ENCODE measurements at places on chromosomes 2 and 18.

- peak; percentile 96 for DNase-seq
Measured at GRCh38 chr2:171416009-171416926, 17.5 kb downstream of the METTL8 start.

- no peak for DNase-seq
Measured at GRCh38 chr2:217980591-217980990, 22.2 kb downstream of the TNS1 start.

GRCh38 chr2:10940596-10940995, 28.9 kb downstream of the KCNF1 start:
- DNase-seq: no peak

DNA sequence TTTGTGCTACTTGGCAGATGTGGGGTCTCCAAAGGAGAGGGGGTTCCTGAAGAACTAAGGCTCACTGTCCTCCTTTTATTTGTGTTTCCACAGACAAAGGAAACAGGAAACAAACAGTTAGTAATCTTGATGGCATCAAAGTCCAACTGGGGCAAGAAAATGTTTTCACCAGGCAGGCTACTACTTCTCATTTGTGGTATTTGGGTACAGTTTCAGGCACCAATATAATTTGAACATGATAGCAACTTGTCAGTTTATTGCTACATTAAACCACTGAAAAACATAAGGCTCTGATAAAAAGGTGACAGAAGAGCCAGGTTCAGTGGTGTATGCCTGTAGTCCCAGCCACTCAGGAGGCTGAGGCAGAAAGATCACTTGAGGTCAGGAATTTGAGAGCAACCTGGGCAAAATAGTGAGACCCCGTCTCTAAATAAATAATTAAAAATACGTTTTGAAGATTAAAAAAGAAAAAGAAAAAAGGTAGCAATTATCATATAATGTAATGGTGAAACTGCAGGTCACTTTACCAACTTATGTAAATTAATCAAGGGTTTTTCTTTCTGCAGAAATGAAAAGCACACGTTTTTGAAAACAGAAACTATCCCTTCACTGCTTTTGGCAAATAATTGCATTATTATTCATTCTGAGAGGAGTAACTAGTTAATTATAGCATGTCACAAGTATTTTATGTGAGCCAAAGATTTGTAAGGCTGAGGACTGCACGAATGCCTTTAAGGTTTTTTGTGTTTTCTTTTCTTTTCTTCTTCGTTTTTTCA, 157.5 kb upstream of the CAVIN2 start:
- DNase-seq: no peak

DNA sequence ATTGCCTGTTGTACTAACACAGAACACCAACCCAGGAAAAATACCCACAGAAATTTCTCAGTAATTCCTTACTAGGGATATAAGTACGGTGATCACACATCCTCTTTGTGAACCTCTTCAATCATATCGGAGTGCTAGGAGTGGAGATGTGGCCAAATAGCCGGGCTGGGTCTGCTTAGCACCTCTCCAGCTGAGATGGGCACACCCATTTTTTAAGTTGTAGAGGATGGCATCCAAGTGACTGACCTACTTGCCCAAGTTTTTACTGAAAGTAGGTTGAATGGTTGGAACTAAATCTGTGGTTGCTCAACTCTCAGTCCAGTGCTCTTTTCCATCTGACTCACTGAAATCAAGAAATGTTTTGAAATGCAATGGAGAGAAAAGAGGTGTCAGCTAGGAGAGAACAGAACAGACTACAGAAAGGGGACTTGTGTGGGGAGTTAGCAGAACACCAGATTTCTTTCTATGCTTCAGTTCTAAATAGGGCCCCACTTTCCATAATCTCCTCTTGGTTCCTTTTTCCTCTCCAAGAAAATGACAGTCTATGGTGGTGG, 68.7 kb upstream of the FSHR start:
- no peak for DNase-seq

GRCh38 chr2:106869512-106870275, 16.3 kb downstream of the ST6GAL2 start:
- no peak for DNase-seq

GRCh38 chr18:78526923-78527711, 452.5 kb upstream of the SALL3 start:
- no peak for DNase-seq

GRCh38 chr2:131044075-131044756, 49.0 kb downstream of the FAM168B start:
- DNase-seq: no peak

DNA sequence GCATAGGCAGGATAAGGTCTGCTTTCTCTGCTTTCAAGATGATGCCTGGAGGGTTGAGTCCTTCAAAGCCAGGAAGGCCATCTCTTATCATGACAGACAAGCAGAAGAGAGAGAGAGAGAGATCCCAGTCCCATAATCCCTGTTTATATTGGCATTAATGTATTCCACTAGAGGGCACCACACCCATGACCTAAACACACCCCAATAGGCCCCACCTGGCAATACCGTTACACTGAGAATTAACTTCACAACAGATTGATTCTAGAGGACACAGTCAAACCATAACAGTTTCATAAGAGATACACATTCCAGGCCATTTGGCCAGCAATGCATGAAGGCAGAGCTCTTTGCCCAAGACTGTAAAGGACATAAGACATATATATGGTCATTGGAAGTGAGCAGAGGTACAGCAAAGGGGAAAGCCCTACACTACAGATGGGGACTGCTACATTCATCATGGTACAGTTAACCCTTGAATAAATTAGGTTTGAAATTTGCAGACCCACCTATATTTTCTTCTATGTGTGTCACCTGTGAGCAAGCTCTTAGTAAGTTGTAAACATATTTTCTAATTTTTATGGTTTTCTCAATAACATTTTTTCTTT, 1516.1 kb downstream of the RPIA start:
- no peak for DNase-seq

GRCh38 chr2:157441072-157441454, 2.8 kb downstream of the CYTIP start:
- DNase-seq: peak; percentile 62

DNA sequence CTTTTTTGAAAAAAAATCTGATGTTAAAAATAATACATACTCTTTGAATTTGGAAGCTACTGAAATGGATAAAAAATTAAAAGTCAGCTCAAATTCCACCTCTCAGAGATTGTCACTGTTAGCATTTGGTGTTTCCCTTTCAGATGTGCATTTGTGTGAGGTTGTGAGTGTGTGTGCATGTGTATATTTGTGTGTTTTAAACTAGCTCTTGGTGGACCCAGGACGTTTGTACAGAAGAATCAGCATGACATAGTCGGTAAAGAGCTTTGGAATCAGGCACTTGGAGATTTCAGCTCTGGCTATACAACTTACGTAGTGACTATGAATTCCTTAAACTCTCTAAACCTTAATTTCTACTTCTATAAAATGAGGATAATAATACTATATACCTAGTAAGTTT, 14.5 kb downstream of the SPATS2L start:
- DNase-seq: no peak

DNA sequence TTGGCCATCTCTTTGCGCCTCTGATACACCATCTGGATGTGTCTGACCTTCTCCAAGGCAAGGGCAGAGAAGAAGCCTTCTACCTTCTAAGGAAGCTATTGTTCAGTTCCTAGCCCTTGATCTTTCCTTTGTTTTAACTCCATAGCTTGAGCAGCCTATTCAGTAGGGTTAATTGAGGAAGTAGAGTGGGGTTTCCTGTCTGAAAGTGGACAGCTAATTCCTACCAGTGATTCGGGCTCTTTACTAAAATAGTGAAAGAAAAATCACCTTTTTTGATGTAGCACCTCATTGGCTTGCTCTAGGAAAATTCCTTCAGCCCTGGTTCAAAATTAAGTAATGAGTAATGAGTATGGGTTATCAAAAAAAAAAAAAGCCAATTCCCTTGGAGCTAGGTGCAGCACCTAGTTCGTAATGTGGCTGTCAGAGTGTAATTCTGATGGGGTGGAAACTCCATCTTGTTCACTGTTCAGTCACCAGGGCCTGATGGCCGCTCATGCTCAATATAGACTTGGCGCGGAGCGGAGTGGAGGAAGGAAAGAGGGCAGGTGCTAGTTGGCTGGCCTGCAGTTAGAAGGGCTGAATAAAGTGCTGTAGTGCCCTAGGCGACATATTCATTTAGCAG, 2.9 kb upstream of the MGAT5 start:
- no peak for DNase-seq

DNA sequence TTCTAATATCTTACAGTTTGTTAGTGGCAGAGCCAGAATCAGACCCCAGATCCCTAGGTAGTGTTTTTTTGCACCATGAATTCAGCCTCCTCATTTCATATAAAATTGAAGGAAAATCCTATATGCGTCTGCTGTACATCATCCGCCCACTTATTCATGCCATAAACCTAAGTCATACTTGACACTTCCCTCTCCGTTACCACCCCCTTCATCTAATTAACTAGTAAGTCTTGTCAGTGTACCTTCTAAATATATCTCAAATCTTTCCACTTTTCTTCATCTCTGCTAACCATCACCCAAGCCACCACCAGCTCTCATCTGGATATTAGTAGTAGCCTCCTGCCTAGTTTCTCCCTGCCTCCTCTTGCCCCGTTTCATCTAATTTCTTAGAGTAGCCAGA, 248.7 kb upstream of the SIX3 start:
- no peak for DNase-seq

DNA sequence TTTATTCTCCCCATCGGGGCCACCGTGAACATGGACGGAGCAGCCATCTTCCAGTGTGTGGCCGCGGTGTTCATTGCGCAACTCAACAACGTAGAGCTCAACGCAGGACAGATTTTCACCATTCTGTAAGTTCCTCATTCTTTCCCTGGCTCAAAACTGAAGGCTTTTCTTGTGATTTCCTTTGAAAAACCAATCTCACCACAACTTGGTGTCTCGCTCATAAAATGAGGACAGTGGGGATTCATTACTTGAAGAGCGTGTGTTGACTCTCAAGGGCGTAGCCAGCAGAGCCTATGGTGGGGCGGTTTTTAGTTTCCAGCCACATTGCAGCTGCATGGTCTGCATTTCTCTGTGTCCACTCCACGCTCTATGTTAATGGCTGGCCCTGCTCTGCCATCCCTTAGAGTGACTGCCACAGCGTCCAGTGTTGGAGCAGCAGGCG, 29.0 kb downstream of the SLC1A4 start:
- DNase-seq: no peak

- no peak for DNase-seq
Measured at GRCh38 chr2:174312581-174313234, 22.0 kb upstream of the SP9 start.

DNA sequence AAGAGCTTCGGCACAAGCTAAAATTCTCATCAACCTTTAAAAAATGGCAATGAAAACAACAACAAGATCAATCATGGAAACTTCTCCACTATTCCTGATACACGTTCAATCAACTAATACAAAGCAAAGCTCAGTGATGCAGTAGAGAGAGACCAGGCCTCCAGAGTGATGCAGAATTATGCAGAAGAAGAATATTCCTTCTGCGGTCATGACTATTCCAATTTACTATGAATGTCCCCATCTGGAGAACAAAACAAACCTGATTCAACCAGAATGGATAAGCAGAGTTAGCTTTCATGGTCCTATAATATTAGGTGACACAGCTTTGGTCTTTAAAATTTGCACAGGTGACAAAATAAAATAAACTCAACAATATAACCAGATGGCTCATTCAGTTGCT, 12.5 kb upstream of the MBOAT2 start:
- DNase-seq: no peak

DNA sequence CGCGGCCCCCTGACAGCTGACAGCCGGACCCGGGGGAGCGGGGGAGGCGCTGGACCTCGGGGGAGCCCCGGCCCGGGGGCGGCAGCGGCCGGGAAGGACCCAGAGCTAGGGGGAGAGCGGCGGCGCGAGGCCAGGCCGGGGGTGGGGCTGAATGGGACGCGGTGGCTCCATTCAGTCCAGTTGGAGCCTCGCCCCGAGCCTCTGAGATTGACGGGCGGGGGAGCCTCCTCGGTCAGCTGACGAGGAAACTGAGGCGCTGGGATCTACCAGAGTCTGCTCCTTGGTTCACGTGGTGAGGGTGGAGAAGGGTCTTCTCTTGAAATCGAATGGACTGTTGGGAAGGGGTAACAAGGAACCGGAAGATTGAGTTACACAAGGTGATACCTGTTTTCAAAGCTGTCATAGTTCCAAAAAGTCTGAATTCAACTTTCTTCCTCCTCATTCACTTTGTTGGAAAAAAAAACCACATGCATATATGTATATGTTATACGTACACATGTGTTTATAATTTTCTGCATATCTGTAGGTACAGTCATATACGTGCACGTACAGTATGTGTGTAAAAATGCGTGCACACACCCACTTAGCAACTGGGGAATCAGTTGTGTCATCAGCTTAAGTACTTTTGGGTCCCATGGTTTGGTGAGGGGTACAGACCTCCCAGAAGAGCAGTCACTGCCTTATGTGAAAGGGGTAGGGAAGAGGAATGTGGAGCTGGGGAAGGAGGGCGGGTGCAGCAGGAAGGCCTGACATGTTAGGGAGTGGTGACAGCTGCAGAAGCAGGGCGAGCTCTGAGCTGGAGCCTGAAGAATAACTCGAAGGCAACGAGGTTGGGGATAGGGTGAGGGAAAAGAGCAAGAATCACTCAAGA, 628 bp downstream of the PPP1R7 start:
- DNase-seq: no peak

DNA sequence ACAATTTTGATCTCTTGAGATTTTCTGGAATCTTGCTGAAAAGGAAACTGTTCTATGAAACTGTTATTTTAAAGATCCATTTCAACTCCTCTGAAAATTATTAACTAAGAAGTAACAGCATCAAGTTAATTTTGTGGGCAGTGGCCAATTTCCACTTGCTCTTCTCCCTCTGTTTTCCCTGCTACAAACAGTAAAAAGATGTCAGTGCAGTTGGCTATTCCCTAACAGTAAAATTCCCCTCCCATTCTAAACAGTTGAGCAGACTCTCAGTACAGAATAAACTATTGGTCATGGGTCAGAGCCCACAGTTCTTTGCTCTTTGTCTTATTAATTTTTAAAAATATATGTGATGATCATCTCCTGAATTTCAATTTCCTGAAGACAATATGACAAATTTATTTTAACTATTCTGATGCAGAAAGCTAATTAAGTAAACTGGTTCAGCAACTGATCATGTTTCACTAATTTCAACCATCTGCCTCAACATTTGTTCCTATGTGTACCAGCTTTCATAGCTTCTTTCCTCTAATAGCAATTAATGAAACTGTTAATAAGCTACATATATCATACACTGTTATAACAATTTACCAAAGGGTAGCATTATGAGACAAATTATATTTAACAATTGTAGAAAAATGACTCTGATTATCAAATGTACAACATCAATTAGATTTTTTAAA, 41.1 kb upstream of the GALNT5 start:
- DNase-seq: no peak

All from spinal cord (tissue), 10 donors.